ENCODE measurements at places on chromosomes 3 and 15.

DNA sequence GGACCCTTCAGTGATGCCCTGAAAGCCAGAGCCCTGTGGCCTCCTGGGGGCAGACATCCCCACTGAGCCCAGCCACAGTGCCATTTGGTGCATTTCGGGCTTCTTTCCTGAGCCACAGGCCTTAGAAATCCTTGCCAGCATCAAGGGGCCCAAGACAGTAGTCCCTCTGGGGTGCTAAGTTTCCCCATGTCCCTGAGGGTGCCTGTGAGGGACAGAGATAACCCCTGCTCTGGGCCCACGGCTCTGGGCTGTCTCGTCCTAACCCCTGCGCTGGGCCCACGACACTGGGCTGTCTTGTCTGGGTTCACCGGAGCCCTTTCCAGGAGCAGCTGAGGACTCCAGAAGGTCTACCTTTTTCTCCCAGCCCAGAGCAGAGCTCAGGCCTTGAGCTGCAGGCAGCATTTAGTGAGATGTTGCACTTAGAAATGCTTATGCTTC is 45.1 kb upstream of the FGD5 start:
- DNase-seq = peak; percentile 32

GRCh38 chr15:53247041-53247708 is 457.0 kb upstream of the ONECUT1 start:
- no peak for DNase-seq

DNA sequence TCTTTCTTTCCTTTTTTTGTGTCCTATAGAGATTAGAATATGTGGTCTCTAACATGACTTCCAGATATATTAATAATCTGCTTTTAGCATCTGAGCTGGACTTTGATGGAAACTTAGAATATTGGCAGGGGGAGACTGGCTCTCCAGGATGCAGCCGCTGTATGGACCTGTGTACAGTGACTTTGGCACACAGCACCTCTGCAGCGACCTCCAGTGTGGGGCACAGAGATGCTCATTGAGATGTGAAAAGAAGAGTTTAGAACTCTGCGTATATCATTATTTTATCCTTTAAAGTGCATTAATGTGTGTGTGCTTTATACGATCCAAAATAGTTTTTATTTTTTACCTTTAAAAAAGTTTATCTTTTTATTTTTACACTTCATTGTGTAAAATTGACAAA is 18.3 kb downstream of the CFAP161 start:
- DNase-seq = no peak

DNA sequence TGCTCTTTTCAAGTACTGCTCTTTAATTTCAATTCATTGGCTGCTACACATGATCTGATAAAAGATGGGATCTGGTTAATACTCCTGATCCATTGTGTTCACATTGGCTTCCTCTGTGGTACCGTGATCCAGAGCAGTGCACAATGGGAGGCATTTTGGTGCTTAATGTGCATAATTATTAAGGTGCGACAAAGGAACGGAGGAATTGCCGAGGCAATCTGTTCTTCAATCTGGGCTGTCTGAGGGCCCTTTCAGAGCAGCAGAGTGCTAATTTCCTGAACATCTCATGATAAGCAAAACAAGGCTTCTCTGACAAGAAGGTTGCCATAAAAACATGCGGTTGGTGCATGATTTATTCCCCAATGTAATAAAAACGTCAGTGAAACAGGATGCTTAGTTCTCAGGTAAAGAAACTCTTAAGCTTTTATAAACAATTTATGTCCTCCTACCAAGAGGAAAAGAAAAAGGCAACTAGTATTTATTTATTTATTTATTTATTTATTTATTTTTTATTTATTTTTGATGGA is 64.0 kb upstream of the EPHA3 start:
- DNase-seq = no peak

GRCh38 chr15:46708226-46708625 is 1009.1 kb upstream of the SEMA6D start:
- no peak for DNase-seq

- no peak for DNase-seq
Measured at GRCh38 chr3:125582707-125583106, 12.6 kb downstream of the OSBPL11 start.

DNA sequence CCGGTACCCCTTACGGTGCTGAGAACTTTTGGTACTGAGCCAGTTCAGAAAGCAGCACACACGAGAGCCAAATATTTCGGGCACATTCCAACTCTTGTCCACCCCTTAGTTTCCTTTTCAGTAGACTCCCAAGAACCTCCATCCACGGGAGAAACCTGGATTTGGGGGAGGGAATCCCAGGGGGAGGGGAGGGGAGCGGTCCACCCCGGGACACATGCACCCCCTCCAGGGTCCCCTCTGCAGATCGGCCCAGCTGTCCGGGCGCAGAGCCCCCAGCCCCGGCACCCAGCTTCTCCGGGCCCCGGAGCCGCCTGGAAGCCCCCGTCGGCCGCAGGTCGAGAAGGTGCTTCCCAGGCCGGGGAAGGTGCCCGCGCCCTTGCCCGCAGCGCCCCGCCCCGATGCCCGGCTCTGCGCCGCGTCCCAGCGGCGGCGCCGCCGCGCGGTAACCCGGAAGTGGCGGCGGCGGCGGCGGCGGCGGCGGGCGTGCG is 455 bp upstream of the ABHD17C start:
- DNase-seq = peak; percentile 59

GRCh38 chr15:67120839-67121643 is 55.6 kb downstream of the SMAD3 start:
- DNase-seq = peak; percentile 89

GRCh38 chr3:102229062-102229655 is 205.7 kb upstream of the ZPLD1 start:
- peak; percentile 85 for DNase-seq

DNA sequence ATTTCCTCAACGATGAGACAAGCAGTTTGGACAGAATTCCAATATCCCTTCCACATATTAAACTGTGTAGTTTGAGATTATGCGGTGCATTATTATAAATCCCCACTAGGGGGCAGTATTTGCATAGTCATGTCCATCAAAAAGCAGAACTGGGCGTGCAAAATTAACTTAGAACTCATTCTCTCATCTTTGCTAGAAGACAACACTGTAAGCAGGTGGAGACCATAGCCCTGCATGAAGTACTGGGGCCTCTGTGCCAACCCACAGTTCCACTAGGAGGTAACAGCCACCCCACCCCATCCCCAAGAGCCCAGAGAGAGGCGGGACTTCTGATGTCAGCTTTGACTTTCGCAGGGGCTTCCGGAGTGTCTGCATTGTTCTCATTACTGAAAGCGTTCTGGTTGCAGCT is 106.6 kb upstream of the TMC3 start:
- DNase-seq = no peak

DNA sequence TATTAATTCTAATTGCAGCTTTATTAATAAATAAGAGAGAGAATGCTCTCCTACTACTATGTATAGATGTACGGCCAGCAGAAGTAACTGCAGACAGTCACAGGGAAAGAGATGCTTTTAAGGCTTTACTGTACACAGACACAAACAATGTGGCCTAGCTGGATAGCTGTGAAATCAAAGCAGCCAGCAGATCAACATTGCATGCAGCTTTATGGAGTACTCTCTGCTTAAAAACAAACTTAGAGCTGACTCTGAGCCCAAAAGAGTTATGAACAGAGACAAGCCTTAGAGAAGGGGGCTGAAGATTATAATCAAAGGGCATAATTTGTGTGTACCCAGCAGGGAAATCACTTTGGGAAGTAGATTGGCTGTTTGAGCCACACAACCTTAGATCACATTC is 47.2 kb downstream of the CADM2 start:
- DNase-seq = no peak

DNA sequence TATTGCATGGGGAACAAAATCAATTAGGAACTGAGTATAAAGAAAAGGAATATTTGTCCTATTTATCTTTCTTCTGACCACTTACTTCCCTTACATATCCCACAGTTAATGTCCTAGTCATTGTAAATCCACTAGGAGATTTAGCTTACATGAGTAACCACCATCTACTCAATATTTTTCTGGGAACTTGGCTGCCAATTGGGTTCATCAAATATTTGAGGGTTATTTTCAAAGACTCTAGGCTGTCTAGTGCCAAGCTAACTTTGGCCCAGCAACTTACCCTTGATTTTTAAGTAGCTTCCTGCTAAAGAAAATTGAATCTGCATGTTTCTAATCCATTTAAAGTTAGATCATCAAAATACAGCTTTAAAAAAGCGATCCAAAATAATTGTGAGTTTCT is 362.5 kb upstream of the EPHA3 start:
- DNase-seq = no peak

DNA sequence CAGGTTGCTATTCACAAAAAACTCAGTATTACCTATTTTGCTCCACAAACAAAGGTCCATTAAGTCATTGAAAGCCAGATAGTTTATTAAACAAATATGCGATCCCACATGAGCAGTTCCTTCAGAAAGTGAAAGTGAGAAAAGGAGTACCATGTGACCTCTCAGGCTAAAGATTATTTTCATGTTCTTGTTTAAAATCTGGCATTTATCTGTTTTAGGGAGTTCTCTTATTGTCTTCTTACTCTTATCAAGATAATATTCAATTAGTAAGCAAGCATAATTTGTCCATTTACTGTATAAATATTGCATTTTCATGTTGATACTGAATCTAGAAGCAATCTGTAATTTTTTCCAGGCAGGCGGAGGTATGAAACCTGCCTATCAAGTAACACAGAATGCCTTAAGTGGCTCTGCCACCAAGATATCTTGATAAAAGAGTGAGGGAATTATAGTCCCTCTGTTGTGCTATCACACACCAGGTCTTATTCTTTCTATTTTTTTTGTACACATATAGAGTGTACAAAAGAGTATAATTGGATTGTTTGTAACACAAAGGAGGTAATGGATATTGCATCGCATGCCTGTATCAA is 20.1 kb upstream of the PLSCR5 start:
- DNase-seq = no peak

DNA sequence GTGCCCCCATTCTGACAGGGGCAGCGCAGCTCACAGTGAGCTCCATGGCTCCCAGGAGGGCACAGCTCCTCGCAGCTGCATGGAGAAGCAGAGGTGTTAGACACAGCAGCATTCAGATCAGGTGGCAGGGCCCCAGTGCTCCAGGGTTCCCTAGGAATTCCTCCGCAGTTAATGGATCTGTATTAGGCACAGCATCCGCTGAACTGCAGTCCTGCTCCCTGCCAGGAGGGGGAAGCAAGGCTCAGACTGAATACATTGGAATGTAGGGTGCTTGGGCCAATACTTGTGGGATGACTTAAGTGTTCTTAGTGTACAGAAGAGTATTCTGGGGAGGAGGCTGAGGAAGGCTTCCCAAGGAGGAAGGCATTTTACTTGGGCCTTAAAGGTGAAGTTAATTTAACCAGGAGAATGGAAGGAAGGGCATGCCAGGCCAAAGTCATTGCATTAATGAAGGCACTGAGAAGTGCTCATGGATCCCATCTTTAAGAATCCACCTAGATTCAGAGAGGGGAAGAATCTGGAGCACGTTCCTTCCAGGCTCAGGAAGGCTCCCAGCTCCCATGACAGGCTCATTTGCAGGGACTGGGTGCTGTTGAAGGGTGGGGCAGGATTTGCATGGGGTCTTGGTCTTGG is 111.6 kb downstream of the RAB11A start:
- no peak for DNase-seq

GRCh38 chr15:99125061-99125891 is 20.4 kb downstream of the SYNM start:
- DNase-seq = no peak

DNA sequence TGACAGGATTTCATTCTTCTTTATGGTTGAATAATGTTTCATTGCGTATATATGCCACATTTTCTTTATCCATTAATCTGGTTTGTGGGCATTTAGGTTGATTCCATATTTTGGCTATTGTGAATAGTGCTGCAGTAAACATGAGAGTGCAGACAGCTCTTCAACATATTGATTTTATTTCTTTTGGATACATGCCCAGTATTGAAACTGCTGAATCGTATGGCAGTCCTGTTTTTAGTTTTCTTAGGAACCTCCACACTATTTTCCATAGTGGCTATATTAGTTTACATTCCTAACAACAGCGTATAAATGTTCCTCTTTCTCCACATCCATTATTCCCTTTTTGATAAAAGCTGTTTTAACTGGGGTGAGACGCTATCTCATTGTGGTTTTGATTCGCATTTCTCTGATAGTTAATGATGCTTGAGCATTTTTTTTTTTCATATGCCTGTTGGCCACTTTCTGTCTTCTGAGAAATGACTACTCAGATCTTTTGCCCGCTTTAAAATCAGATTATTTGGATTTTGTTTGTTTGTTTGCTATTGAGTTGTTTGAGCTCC is 21.7 kb downstream of the AQP9 start:
- no peak for DNase-seq

DNA sequence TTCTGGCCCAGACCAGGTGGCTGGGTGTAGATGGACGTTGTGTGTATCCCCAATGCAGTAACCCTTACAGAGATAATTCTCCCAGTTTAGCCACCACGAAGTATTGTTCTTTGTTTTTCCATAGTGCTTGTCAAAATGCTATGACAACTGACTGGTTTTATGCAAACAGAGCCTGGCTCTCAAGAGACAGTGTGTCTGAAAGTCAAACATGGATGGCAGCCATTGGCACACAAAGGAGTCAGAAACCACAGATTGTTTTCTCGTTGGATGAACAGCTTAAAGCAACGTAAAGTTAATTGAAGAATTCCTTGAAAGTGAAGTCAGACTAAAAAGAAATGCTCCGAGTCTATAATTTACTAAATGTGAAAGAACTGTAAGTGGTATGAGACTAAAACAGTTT is 91.2 kb downstream of the FILIP1L start:
- no peak for DNase-seq

GRCh38 chr15:52030010-52030409 is 11.0 kb downstream of the MAPK6 start:
- DNase-seq = no peak

GRCh38 chr3:6528951-6529350 is 332.0 kb upstream of the GRM7 start:
- DNase-seq = no peak

GRCh38 chr3:195839260-195840010 is 27.7 kb upstream of the MUC4 start:
- no peak for DNase-seq

GRCh38 chr3:193996221-193996620 is 139.7 kb upstream of the HES1 start:
- no peak for DNase-seq

- DNase-seq = no peak
Measured at GRCh38 chr3:54873059-54874010, 54.5 kb downstream of the LRTM1 start.

Measured in activated CD8-positive, alpha-beta memory T cell treated with anti-CD3 and anti-CD28 coated beads, Interleukin-2, amount 50 U/mL, for 48 hours (primary cell).